ENCODE measurements at places on chromosomes 13 and 19.

- no peak for DNase-seq
These were observed 168.3 kb upstream of the RNF113B start for GRCh38 chr13:98345107-98345935.

- DNase-seq: peak; percentile 40
These were observed 12.7 kb downstream of the FARP1 start for GRCh38 chr13:98155475-98156109.

GRCh38 chr19:40542202-40542859, 34.3 kb upstream of the SHKBP1 start:
- peak; percentile 44 for DNase-seq

DNA sequence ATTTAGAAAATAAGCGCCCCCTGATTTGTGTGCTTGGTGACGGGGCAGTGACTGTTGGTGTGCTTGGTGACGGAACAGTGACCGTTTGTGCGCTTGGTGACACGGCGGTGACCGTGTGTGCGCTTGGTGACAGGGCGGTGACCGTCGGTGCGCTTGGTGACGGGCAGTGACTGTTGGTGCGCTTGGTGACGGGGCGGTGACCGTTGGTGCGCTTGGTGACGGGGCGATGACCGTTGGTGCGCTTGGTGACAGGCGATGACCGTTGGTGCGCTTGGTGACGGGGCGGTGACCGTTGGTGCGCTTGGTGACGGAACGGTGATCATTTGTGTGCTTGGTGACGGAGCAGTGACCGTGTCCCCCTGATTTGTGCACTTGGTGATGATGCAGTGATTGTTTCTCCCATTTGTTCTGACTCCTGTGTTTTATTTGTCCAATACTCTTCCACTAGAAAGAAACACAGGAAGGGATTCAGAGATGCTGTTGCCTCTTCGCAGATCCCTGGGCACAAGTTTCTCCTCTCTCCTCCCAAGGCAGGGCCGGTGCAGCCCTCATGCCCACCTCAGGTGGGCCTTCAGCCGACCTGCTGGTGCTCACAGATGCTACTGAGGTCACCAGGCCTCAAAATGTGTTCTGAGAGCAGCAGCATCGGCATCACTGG, 128.3 kb downstream of the ATP11A start:
- DNase-seq: no peak

DNA sequence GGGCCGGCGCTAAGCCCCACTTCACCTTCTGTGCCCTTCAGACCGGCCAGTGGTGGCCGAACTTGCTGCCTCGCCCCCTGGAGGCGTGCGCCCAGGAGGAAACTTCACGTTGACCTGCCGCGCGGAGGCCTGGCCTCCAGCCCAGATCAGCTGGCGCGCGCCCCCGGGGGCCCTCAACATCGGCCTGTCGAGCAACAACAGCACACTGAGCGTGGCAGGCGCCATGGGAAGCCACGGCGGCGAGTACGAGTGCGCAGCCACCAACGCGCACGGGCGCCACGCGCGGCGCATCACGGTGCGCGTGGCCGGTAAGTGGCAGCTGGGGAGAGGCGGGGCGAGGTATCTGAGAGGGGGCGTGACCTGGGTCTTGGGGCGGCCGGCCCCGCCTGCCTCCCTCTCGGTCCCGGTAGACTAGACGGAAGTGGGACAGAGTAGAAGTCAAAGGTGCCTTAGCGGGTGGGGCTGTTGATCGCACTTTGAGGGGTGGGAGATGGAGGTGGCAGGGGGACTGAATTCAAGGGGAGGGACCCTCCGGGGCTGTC, 5.6 kb downstream of the ICAM5 start:
- no peak for DNase-seq

GRCh38 chr19:55149078-55150003, at the start of gene TNNT1:
TNNT1 (minus strand) TSS chr19:55149206; CDS start chr19:55147157, 2,049 bp downstream.
- peak; percentile 69 for DNase-seq

DNA sequence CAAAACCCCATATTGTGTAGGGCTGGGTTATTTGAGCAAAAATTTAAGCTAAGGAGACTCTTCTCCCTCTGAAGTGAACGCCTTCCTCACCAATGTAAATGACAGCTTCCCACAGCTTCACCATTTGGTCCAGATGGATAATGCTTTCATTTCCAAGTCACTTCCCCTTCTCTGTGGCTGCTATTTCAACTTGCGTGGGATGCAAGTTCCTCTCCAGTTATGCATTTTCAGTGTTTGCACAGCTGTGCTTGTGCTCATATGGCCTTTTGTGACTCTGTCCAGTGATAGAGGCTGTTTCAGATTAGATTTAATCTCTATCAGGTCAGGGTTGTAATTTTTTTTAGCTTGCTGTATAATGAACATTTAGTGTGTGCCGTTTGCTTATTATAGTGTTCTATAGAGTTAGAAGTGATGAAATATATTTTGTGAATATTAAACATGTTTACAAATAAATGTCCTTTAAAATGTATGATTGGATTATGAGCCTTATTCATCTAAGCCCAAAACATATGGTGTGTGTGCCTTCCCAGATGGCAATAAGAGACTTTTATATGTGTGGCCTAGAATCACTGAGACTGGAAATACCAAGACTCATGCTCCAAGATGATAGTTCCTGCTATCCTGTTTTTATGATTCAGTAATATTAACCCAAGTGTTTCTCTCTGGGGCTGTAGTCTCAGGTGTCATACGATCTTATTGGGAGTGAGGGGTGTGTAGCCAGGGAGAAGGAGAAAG, 86.6 kb downstream of the TNFRSF19 start:
- DNase-seq: peak; percentile 52

GRCh38 chr19:17414097-17414496, 5.8 kb upstream of the MVB12A start:
- DNase-seq: no peak
